ENCODE measurements at places on chromosomes 12 and 14.

DNA sequence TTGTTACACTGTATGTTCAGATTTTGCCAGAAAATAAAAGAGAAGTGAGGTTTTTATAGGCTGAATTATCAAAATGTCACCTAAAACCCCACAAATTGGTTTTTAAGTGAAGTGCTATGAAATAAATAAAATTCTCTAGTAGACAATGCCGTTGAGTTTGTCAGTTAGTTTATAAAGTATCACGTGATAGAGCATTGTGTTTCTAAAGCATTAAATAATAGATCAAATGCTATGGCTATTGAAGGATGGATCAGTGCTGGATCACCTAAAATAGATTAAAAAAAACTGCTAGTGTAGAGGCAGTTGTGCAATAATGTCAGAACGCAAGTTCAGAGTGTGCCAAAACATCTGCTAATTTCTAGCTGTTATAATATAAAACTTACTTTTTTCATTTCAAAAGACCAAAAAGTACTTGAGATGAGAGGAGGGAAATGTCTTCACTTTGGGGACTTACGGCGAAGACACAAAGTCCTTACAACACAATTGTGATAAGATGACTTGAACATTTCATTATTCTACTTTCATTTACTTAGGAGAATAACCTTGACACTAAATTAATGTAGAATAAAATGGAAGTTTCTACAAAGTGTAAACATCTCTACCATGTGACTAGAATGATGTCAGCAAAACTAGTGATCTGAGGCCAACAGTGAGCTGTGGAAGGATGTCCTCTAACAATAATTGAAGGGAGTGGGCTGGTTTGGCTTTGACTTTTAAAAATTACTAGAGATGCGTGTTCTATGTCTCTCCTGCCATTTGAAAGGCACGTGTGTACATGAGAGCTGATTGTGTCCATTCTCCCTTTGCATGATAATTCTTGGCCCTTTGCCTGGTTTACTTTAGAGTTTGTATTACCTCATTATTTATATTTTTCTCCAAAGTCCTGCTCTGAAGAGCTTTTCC is 154.4 kb upstream of the PDE3A start:
- DNase-seq, result no peak

DNA sequence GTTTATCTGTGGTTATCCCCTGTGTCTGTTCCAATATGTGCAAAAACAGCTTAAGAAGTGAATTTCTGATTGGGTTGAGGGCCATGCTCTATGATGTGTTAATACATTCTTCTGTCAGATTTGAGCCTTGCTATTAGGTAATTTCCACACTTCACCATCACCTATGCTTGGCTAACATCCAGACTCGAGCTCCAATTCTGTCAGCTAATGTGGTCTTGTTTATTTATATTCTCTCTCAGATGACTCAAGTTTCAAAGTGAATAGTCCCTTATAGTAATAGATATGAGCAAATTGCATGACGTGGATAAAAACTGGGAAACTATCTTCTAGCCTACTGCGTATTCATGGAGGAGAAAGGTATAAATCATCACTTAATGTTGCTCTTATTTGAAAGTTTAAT is 451.3 kb downstream of the SNAPC1 start:
- DNase-seq, result peak; percentile 49

- no peak for DNase-seq
These were observed 15.3 kb upstream of the CERS5 start for GRCh38 chr12:50182461-50182860.

DNA sequence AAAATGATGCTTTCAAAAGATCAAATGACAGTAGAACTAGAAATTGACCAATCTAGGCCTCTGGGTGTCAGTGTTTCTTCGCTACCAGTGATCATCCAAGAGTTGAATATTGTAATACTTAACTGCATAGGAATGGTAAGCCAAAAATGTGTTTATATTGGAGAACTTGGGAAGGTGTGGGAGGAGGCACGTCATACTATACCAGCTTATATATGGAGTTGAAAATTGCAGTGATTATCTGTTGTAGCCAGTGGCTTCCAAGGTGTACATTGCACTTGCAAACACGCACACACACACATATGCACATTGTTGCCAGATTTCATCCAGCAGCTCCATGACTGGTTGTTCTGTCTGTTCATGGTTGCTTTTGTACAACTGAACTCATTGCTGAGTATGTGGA is 36.1 kb downstream of the EID3 start:
- no peak for DNase-seq

DNA sequence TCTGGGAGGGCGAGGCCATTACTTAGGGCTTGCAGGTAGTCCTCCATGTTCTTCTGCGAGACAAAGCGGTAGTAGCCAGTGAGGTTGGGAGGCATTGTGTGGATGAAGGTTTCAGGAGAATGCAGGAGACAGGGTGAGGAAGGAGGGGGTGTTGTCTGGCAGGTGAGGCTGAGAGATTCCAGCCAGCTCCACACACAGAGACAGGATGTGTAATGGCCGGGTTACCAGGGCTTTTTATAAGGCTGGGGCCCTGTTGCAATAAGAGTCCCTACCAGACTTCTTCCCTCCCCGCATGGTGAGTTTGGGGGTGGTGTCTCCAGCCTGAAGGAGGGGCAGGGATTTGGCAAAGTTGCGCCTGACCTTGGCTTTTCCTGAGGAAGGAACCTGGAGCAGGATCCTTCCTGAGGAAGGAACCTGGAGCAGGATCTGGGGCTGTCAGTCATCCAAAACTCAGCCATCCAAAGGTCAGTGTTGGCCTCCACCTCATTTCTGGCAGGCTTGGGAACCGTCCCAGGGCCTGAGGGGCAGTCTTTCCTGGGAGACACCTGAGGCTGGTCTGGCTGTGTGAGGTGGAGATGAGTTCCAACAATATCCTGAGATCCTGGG is at the start of gene RBP5:
Gene RBP5 (minus strand): TSS at position 209 of the 606 bp plus-strand sequence. CDS start 114 bp downstream, at position 95.
- DNase-seq, result no peak

DNA sequence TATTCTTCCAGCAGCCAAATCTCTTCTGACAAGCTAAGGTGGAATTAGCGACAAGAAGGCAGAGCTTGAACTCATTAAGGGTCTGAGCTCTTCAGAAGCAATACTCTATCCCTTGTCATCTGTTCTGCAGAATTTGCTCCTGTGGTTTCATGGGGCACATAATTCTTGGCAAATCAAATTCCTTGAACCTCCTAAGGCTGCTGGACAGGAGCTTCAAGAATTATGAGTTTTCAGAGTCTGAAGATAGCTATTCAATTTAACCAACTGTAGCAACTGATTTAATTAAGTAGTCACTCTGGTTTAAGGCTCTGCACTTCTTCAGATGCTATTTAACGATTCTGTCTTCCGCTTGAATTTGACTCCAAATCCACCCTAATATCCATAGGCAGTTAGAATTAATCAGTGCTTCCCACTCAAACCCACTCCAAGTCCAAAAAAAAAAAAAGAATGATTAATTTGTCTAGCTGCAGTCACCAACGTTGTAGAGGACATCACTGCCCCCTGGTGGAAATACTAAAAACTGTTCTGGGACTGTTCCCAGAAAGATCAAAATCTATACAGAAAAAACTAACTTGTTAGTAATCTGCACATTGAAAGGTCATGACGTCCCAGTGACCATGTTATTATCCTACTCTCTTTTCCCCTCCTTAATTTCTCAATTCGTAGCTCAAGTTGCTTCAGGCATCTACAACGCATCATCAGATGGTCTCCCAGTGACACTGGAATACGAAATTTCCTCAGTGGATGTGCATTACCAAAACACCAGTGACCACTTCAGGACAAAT is 169.9 kb downstream of the KIF21A start:
- DNase-seq, result no peak

GRCh38 chr12:23463172-23463571 is 486.3 kb downstream of the SOX5 start:
- no peak for DNase-seq

GRCh38 chr12:124457287-124458219 is 109.9 kb downstream of the NCOR2 start:
- no peak for DNase-seq

- no peak for DNase-seq
These were observed 25.9 kb downstream of the FUT8 start for GRCh38 chr14:65438266-65438933.

GRCh38 chr12:26124446-26125399 is at the start of gene BHLHE41:
BHLHE41 (minus strand) TSS chr12:26125037; CDS start chr12:26124779, 258 bp downstream.
- no peak for DNase-seq

DNA sequence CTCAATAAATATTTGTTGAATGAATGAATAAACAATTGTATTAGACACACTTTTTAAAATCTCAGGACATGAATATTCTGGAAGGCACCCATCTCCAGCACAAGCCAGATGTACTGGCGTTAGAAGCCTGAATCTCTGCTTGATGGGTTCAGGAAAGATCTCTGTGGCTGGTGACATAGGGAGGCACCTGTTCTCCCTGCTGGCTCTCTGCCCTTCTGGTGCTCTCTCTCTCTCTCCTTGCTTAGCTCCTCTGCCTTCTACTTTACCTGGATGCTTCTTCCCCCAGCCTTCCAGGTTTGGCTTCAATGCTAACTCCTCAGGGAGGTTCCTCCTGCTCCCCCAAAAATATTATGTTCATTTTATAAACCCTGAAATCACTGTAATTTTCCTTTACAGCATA is 1.5 kb downstream of the CYP46A1 start:
- DNase-seq, result no peak

DNA sequence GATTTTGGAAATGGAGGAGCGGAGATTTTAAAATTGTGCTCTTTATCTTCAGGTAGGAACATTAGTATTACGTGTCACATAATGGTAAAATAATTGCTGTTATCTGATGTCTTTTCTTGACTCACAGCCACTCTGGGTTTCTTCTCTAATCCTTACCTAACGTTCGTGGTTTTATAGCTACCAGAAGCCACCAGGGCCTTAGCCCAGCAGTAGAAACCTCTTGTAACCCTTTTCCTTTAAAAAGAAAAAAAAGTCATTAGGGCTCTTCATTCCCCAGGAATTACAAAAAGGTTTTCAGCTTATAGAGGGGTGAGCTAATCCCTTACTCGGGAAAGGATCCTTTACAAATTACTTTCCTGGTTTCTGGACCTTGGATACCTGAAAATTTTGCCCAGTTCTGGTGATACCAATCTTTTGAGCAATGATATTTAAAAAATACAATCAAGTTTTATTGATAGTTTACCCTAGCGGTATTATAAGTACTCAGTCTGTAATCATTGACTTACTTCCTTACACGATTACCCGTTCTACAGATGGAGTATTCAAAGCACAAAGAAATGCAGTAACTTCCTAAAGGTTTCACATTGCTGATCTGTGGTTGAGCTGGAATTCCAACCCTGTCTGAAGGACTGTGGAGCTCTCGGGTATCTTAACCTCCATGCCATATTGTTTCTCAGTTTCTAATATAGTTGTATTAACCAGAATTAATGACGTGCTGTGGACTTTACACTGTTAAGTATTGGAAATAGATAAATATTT is 1.6 kb downstream of the GABARAPL1 start:
- no peak for DNase-seq

DNA sequence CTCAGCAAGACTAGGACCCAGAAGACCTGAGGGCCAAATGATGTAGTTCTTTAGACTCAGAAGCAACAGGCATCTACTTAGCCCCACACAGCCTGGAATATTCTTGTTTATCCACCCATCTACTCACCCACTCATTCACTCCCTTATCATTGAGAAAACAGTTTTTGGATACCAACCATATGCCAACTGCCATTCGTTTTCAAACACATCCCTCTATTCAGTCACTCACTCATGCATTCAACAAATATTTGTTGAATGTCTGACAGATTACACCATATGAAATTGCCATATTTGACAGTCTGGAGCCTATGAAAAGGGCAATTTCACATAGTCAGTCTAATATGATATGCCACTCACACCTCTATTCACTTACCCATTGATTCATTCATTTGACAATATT is 103.2 kb downstream of the NT5DC3 start:
- DNase-seq, result no peak

DNA sequence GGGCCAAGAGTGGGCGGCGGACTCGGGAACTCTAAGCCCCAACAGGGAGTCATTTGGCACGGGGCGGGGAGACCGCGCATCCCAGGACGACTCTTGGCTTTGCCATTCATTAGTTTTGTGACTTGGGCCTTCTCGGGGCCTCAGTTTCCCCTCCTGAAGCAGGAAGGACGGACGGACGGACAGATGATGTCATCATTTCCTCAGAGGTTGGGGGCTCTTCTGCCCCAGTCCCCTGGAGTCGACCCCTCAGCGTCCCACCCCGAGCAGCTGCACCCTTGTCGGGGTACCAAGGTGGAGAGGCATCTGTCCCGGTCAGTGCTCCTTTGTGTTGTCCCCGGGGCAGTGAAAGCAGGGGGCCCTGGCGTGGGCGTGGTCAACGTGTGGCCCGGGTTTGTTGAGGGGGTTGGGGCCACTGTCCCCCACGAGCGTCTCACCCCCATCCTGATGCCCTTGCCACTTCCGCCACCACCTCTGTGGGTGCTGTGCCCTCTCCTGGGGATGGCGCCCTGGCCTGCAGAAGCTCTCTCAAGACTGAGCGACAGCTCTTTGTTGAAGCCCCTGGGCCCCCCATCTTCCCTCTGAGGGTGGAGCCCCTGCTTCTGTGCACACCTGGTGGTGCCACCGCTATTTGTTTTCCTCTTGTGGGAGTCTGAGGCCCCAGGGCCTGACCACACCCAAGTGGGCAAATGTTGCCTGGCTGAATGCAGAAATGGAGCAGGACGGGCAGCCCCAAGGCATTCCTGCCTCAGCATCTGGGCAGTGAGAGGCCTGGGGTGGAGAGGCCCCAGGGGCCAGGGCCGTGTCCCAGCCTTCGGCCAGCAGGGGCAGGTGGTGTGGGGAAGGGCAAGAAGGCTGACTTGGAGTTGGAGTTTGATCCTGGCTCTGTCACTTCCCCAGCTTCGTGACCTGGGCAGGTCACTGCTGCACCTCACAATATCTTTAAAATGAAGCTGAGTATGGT is 896 bp downstream of the HHIPL1 start:
- DNase-seq, result no peak

GRCh38 chr12:28966046-28966780 is 182.9 kb upstream of the FAR2 start:
- no peak for DNase-seq

- DNase-seq, result no peak
These were observed 181.0 kb downstream of the IPO8 start for GRCh38 chr12:30514666-30515065.

DNA sequence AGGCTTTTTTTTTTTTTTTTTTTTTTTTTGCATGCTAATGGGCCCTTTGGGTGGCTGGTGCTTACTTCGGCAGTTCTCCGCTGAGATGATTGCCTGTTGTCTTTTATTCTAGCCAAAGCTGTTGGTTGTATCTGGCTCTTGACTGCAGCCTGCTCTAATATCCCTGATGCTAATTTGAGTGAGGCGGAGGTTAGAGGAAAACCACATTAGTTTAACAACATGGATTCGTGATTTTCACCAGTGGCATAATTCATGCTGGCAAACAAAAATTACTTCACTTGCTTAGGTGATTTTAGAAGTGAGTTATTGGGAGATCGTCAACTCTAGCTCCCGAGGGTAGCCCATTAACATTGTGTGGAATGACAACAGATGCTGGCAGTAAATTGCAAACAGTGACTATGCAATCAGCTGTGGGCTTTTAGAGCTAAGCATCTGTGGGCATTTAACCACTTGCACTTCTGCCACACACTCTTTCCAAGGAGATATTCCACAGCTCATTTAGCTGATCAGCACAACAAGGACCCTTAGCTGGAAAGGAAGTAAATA is 97.6 kb upstream of the ZDHHC17 start:
- no peak for DNase-seq

DNA sequence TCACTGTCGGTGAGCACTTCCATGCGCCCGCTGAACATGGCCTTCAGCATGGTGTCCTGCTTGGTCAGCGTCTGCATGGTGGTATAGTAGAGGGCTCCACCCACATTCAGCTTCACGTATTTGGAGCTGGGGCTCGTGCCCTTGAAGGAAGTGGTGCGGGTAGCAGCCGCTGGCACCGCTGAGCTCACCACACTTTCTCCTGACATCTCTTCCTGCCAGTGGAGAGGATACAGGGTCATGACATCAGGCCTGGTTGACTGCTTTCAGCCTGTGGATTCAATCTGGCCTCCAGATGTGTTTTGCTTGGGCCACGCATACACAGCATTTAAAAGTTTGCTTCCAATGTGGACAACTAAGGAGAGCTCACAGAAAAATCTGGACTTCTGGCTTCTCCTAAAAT is 7.6 kb downstream of the KCTD10 start:
- DNase-seq, result no peak
